Colonic mucosa (tissue), 4 donors: ENCODE measurements at places on chromosomes 3 and 15. TPM values are rescaled to one million over a fixed set of nuclear protein-coding genes. Genes with fewer than 3 reads are reported as not detected.
A peak's percentile ranks its signal among the peaks of the same experiment; 100 is the strongest.

KNG1 gene
- total RNA-seq: 1.0 TPM

GOLGA8J gene
- 0.35 TPM for total RNA-seq

TICRR gene
- total RNA-seq: 14.6 TPM

HHATL gene
- total RNA-seq: 1.2 TPM

SUCLG2 gene
- 219 TPM for total RNA-seq

SPSB4 gene
- total RNA-seq: not detected

DNA sequence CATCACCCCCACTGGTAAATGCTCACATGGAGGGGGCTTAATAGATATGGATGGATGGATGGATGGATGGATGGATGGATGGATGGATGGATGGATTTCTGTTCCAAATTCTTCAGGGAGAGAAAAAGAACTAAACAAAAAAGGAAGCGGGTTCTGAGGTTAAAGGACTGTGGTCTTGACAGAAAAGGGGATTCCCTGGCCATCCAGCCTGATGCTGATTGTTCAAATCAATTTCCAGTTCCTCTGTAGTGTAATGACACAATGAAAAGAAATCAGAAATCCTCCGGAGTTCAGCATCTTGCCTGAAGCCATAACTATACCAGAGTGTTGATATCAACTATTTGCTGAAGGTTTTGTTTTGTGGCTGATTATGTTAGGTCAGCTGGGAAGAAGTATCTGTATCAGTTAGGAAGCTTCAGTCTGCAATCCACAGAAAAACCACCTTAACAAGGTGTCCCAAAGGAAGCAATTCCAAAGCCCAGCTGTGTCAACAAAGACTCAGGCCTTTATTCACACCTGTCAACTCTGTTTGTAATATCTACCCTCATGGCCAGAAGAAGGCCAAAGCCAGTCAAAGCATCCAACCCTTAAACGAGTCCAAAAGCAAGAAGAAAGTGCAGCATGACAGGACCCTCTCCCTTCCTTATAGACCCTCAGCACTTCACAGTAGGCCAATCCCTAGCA, 24.5 kb upstream of the RASA2 start:
- no peaks in the 10 kb centered on the region for H3K27me3 ChIP-seq
- H3K36me3 ChIP-seq: no peaks in the 10 kb centered on the region
- no peak overlapping the region for H3K27ac ChIP-seq
- no peak for DNase-seq
- no peaks in the 10 kb centered on the region for H3K4me1 ChIP-seq

GRCh38 chr15:84658788-84659411, 901 bp upstream of the NMB start:
- H3K36me3 ChIP-seq: no peaks in the 10 kb centered on the region
- peak overlapping the region; percentile 65 for H3K4me3 ChIP-seq
- DNase-seq: no peak
- H3K27ac ChIP-seq: peak overlapping the region; percentile 61

DNA sequence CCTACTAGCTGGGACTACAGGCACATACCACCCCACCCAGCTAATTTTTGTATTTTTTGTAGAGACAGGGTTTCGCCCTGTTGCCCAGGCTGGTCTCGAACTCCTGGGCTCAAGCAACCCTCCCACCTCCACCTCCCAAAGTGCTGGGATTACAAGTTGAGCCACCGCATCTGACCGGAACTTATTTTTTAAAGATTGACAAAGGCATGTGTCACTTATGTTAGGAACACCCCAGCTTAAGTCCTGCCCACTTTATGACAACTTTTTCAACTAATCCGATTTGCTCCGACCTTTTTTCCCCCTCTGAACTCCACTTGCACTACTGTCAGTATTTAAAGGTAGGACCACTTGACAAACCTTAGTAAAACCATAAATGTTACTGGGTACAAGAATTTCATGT, 211.6 kb upstream of the NR2E3 start:
- no peak overlapping the region for H3K4me3 ChIP-seq
- DNase-seq: no peak
- H3K27me3 ChIP-seq: no peaks in the 10 kb centered on the region
- H3K36me3 ChIP-seq: no peaks in the 10 kb centered on the region
- H3K4me1 ChIP-seq: no peaks in the 10 kb centered on the region

- H3K4me1 ChIP-seq: peaks cover 3% of the 10 kb centered on the region
- no peak overlapping the region for H3K4me3 ChIP-seq
- H3K27ac ChIP-seq: peak overlapping the region; percentile 39
- DNase-seq: peak; percentile 46
Observed at GRCh38 chr15:51132384-51133139, 37.9 kb upstream of the TNFAIP8L3 start.

DNA sequence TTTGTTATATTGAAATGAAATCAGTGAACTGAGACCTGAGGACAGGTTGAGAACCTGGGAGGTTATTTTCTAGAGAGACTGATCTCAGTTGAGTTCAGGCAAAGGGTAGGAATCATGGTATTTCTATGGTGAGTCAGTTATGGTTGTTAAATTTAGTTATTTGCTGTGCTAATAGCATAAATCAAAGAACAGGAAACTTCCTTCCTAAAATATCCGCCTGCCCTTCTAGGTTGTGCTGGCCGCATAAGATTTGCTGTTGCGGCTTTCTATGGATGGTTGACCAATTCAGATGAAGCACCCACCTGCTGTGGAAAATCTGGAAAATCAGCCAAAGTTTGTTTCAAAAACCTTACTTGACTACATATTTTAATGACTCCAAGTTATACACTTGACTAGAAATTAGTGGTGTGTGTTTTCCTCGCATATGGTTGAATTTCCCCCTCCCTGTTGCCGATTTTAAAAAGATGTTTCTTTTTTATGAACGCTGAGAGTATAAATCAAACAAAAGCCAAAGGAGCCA, 52.6 kb downstream of the PLCL2 start:
- H3K36me3 ChIP-seq: no peaks in the 10 kb centered on the region
- no peak overlapping the region for H3K4me3 ChIP-seq
- H3K4me1 ChIP-seq: no peaks in the 10 kb centered on the region
- H3K27me3 ChIP-seq: no peaks in the 10 kb centered on the region
- no peak overlapping the region for H3K27ac ChIP-seq

- no peaks in the 10 kb centered on the region for H3K36me3 ChIP-seq
- no peaks in the 10 kb centered on the region for H3K4me1 ChIP-seq
- H3K4me3 ChIP-seq: no peak overlapping the region
- no peak overlapping the region for H3K27ac ChIP-seq
- no peak for DNase-seq
Observed at GRCh38 chr3:69209413-69209812, 87.0 kb upstream of the LMOD3 start.

DNA sequence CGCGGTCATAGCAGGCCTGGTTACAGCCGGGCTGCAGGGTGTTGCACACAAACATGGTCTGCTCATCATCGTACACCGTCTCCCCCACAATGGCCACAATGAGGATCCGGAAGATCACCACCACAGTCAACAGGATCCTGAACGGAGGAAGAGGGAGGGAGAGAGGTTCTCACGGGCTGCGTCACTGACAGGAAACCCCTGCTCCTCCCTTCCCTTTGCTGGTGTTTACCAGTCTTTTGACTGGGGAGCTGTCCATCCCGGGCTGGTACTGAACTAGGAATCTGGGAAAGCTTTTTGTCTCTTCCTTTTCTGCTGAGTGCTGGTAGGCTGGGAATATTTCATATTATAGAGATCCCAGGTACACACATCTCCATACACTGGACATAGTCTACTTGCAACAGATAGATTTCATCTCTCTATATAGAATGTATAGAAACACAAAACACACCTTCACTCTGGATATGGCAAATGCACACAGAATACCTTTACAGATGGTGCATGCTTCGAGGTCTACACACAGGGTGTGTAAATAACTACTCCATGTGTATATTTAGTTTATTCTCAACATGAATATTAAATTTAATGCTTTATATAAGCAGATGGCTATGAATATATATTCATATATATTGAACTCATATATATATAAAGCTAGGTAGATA, 1.4 kb downstream of the GJD2 start:
- H3K27me3 ChIP-seq: peaks cover 23% of the 10 kb centered on the region
- H3K4me3 ChIP-seq: no peak overlapping the region
- no peak overlapping the region for H3K27ac ChIP-seq
- no peak for DNase-seq
- no peaks in the 10 kb centered on the region for H3K4me1 ChIP-seq

GRCh38 chr15:45829336-45830153, 194.7 kb downstream of the SQOR start:
- H3K27ac ChIP-seq: no peak overlapping the region
- H3K36me3 ChIP-seq: no peaks in the 10 kb centered on the region
- no peak overlapping the region for H3K4me3 ChIP-seq
- no peaks in the 10 kb centered on the region for H3K4me1 ChIP-seq

DNA sequence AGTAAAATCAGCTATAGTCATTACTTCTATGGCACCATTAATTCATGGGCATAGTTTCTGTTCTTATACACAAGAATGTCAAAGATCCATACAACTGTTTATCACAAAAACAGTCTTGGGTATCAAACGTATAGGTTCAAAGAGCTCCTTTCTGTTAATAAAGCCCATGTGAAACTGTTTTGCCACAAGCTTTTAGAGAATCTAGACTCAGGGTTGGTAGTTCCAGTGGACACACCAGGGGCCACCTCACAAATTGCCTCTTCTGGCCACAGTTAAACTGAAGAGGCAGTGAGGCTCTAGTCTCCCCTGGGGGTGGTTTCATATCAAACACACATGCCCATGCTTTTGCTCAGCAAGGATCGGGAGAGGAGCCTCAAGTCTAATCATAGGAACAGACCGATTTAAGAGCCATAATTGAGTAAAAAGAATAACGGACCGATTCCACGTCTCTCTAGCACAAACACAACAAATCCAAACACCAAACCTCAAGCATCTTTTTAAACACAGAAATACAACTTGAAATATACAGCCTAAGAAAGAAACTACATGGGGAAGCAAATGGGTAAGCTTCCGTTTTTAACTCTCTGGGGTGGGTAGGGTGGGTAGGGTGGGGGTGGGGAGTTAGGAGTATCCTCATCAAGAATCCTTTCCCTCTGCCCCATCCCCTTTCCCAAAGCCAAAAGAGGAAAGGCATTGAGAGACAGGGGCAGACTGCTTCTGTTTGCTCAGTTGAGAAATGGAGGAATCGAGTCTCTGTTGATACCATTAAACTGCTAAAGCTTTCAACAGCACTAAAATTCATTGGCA, 443.3 kb downstream of the MAGI1 start:
- no peak overlapping the region for H3K4me3 ChIP-seq
- H3K4me1 ChIP-seq: no peaks in the 10 kb centered on the region
- no peak for DNase-seq
- H3K27me3 ChIP-seq: no peaks in the 10 kb centered on the region
- H3K27ac ChIP-seq: no peak overlapping the region

DNA sequence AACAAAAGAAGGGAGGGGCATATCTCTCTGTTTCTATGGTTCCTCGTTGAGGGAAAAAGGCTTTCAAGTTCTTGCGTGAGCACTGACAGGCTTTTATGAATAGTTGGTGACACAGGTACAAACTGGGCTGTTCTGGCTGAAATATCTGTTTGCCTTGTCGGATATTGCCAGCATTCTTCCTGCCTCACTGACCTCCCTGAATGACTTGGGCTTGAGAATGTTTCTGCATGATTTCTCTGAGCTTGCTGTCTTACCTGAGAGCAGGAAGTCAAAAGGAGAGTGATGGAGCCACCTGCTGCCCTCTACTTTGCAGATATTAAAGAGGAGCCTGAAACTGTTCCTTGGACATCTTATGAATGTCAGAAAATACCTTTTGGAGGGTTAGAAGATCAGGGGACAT, 4.8 kb downstream of the GCNT3 start:
- H3K36me3 ChIP-seq: no peaks in the 10 kb centered on the region
- H3K4me1 ChIP-seq: no peaks in the 10 kb centered on the region
- peak; percentile 63 for DNase-seq
- peak overlapping the region; percentile 6 for H3K4me3 ChIP-seq
- no peaks in the 10 kb centered on the region for H3K27me3 ChIP-seq

- DNase-seq: no peak
- no peaks in the 10 kb centered on the region for H3K36me3 ChIP-seq
- no peaks in the 10 kb centered on the region for H3K27me3 ChIP-seq
- no peak overlapping the region for H3K4me3 ChIP-seq
Observed at GRCh38 chr15:48590723-48591122, 54.8 kb downstream of the FBN1 start.
